CD4-positive, alpha-beta T cell treated with Interleukin-12 subunit alpha and Interleukin-12 subunit beta, for 1 hour (primary cell): ENCODE measurements at places on chromosomes 4 and X.

GRCh38 chr4:128315756-128316520 is 28.3 kb upstream of the PGRMC2 start:
- no peak for DNase-seq

GRCh38 chrX:11461201-11462001 is 168.2 kb downstream of the AMELX start:
- no peak for DNase-seq

GRCh38 chrX:45771114-45771513 is 570.4 kb upstream of the DIPK2B start:
- no peak for DNase-seq

GRCh38 chrX:107324493-107325310 is 118.3 kb downstream of the DNAAF6 start:
- DNase-seq: peak; percentile 0

- no peak for DNase-seq
These were observed 237.8 kb upstream of the JADE1 start for GRCh38 chr4:128571747-128572146.

GRCh38 chr4:81392164-81392563 is 79.5 kb downstream of the RASGEF1B start:
- no peak for DNase-seq

GRCh38 chr4:69743476-69744156 is 16.8 kb downstream of the SULT1B1 start:
- no peak for DNase-seq
